NCI-H526 treated with DMSO at 0.1 percent for 48 hours (cell line): ENCODE measurements at places on chromosomes 4 and X.

- DNase-seq, result no peak
Observed at GRCh38 chr4:150943818-150944217, 71.3 kb downstream of the LRBA start.

DNA sequence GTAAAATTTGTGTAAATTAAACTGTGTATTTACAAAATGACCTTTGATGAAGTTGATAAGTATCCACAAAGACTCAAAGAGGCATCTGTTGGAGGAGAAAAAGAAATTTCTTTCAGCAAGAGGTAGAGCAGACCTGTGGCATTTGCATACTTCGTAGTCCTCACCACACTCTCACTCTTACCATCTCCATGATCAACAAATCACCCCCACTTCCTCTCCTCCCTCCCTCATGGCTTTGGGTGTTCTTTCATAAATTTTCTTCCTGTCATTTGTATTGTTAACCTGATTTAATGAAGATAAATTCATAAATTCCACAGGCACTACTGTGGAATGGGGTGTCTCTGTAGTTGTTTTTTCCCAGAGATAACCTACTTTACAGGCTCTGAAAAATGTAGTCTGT is 366.5 kb downstream of the ZNF674 start:
- no peak for DNase-seq

DNA sequence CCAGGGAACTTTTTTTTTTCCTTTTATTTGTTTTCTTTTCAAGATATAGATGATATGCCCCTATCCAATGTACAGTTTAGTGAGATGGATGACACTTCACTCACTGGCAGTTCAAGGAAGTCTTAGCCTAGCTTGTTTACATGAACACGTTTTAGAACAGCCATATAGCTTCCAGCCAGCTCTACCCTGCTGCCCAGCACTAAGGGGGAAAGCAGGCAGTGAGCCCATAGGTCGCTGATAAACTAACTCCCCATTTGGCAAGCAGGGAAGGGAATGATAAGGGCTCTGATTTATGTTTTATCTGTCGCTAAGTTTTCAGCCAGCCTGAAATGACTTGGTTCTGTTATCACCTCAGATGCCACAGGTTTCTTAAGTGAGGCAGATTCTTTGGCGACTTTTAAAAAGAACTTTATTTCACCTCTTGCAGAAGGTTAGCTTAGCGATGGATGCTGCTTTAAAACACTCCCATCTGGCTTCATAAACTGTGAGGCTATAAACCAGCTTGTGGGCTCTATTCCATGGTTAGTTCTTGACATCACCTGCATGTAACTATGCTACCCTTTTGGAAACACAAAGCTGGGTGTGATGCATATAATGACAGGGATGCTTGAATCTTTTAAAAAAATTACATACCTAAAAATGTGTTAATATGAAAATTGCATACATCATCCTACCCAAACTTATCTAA is 348.4 kb downstream of the FBXO8 start:
- no peak for DNase-seq

DNA sequence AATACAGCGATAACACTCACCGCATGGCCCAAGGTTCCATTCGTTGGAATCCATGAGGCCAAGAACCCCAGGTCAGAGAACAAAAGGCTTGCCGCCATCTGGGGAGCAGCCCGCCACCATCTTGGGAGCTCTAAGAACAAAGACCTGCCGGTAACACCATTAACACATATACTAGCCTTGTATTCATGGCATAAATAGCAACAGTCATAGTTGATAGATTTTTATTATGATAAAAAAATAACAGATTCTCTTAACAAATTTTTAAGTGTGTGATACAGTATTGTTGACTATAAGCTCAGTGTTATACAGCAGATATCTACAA is 309.4 kb downstream of the GLUD2 start:
- no peak for DNase-seq
